Left ventricle myocardium inferior (tissue), 1 donor: ENCODE measurements at places on chromosomes 3 and 15.

GRCh38 chr15:27608248-27608647 is 490.9 kb downstream of the OCA2 start:
- DNase-seq: no peak

- no peak for DNase-seq
Measured at GRCh38 chr15:25766417-25766816, 96.7 kb downstream of the ATP10A start.

- DNase-seq: no peak
Measured at GRCh38 chr15:45921376-45921775, 286.5 kb downstream of the SQOR start.

- DNase-seq: no peak
Measured at GRCh38 chr3:184846496-184846895, 34.5 kb downstream of the VPS8 start.

- no peak for DNase-seq
Measured at GRCh38 chr3:95265129-95265528, 1202.3 kb downstream of the NSUN3 start.

GRCh38 chr3:175518459-175518858 is 659.3 kb downstream of the NAALADL2 start:
- DNase-seq: no peak

DNA sequence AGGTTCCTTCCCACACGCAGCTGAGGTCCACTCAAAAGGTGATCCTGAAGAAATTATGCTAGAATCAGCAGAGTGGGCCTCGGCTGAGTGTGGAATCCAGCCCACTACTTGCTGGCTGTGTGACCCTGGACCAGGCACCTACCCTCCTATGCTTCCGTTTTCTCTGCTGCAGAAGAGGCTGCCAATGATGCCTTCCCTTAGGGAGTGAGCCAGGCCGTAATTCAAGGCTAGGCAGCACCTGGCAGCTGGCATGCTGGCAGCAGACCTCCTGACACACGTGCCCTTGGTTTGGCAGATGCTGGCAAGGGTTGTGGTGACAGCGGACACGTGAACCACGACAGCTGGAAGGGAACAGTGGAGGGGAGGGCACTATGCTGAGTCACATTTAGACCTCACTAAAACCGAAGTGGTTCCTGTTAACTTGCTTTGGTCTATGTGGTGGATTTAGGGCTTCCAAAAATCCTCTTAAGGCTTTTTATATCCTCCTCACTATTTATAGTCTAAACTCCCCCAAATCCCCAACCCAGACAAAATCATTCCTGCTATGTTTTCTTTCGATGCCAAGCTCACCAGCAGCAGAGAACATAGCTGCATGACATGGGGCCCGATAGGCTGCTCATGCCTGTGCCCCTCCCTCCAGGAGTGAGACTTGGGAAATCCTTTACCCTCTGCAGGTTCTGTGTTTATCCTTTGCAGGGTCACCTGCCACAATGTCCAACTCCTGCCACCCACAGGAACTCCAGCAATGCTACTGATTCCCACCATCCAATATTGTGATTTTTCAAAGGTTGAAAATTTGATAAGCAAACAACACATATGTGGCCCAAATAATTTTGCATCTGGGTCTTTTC is 10.6 kb upstream of the PCSK6 start:
- peak; percentile 77 for DNase-seq

GRCh38 chr15:43487271-43487895 is 5.6 kb downstream of the TP53BP1 start:
- no peak for DNase-seq

DNA sequence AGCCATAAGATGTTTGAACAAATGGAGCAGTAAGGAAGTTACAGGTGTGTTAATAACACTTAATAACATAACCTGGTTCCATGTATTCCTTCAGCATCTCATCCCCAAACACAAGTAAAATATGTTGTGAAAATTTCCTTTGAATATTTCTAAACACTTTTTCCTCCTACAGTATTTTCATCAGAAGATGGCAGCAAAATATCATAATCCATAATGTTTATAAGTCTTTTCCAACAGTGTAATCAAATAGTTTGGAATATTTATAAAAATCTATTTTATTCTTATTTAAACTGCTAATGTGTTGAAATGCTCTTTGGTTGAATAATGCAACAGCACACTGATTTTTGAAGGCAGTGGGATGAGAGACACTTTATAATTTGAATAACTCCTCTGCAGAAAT is 1020.5 kb downstream of the OTOL1 start:
- DNase-seq: no peak

DNA sequence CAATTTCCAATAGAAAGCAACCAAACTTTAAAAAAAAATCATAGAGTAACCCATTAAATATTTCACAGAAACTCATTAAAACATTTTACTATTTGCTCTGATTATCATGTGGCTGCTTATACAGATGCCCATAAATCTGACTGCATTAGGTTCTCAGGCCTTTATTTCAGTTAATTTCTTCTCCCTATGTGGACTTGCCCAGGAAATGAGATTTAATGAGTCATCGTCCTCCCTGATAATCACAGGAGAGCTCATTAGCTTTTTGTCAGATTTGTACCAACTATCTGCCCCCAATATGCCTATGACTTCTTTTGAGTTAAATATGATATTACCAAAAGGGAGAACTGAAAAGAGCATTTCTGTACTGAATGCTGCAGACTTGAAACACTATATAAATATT is 168.0 kb downstream of the FOXB1 start:
- no peak for DNase-seq

GRCh38 chr3:188326111-188326510 is 172.2 kb downstream of the LPP start:
- no peak for DNase-seq

GRCh38 chr15:42582569-42583375 is 7.4 kb downstream of the STARD9 start:
- no peak for DNase-seq

DNA sequence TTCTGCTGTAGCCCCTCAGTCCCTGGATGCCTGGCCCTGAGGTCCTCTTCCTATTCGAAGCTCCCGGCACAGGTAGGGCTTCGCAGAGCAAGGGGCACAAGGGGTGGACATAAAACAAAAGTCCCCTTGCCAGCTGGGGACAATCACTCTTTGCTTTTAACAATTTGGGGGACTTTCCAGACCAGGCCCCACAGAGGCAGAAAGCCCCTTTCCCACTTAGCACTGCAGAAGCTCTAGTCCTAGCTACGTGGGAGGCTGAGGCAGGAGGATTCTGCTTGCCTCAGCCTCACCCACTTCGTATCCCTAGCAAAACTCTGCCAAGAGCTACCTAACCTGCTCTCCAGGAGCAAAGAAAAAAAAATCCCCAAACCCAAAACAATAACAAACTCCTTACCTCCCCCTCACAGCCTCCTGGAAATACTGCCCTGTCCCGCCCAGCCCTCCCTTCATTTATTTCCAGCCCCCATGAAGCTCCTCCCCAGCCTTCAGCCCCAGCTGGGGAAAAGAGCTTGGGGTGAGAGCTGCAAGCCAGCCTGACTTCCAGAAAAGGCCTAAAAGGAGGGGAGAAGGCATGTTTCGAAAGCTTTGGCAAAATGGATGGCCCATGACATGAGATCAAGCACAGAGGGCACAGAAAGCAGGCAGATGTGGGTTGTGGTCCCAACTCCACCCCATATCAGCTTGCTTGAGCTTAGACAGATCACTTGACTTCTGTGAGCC is at the start of gene CIDEC:
Gene CIDEC (minus strand): TSS at position 424 of the 720 bp plus-strand sequence. CDS start 1,767 bp downstream, outside the sequence.
- DNase-seq: no peak

GRCh38 chr3:21781355-21781754 is 30.3 kb upstream of the ZNF385D start:
- DNase-seq: no peak

- DNase-seq: no peak
Measured at GRCh38 chr3:62670351-62670750, 204.9 kb downstream of the CADPS start.

GRCh38 chr15:91881569-91882297 is 28.2 kb downstream of the SLCO3A1 start:
- DNase-seq: no peak

DNA sequence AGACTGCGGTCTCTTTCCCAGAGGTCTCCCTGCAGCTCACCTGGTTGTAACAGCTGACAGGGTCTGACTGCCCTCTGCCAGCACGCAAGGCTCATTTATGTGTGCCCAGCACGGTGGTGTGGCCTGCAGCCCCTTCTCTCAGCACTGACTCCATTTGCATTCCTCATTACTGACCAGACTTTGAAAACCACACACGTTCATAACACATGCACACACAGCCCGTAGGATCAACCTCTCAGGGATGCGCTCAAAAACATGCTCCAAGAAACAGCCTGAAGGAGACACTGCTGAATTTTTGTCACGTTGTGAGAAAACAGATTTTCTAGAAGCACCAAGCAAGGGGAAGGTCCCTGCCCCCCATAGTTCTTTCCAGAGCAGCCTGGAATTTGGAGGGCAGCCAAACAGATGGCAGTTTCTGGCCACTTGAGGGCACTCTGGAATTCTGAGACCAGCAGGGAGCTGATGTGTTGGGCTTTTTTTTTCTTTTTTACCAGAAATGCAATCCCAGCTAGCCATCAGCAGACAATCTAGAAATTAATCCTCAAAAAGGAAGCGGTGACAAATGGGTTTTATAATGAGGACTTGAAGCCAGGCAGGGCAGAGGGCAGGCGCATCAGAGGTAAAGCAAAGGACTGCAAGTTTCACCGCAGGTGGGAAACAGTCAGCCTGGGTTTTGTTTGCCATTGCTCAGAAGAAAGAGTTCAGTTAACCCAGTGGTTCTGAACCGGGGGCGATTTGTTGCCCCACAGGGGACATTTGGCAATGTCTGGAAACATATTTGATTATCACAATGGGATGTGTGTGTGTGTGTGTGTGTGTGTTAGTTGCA is 170.5 kb upstream of the PROK2 start:
- DNase-seq: peak; percentile 61

DNA sequence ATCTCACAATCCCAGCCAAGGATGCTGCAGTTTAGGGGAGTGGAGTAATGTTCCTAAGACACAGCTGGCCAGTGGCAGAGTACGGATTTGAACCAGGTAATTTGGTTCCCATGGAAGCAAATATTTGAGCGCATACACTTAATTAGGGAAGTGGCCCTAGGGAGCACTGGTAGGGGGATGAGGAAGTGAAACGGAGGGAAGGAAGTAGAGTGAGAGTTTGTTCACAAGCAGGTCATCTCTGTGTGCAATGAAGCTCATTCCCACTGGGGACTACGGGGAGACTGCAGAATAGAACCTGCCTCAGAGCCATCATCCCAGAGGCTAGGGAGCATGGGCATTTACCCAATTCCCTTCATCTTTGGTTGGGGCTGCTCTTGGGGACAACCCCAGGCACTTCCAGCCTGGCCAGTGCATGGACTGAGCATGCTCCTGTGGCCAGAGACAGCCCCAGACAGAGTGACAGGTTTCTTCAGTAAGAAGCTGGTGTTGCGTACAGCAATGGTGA is 317.2 kb upstream of the PROK2 start:
- no peak for DNase-seq

DNA sequence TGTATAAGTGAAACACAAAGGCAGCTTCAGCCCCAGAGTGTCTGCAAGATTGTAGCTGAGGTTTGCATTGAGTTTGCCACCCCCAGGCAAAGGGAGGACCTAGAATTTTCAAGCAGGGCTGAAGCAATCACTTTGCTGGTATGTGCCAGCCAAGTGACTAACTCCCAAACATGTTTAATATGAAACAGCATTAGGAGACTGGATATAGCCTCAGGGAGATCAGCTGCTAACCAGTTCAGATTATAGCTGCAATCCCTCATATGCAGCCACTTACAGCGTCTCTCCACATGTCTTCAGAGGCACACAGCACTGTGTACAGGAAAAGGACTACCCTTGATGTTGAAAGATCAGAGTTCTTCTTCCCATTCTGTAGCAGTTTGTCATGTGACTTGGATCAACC is 38.4 kb upstream of the PPP2R3A start:
- no peak for DNase-seq
